H9 (cell line): ENCODE measurements at places on chromosomes 1 and 21. TPM values are rescaled to one million over a fixed set of nuclear protein-coding genes. Genes with fewer than 3 reads are reported as not detected.

Gene TNFRSF1B
- total RNA-seq: 0.57 and 0.68 TPM in 2 replicates

Gene UBXN10
- 0.59 and 0.90 TPM in 2 replicates for total RNA-seq

Gene TUFT1
- total RNA-seq: 6.2 and 6.5 TPM in 2 replicates

GRCh38 chr1:228238461-228238860, 30.6 kb downstream of the OBSCN start:
- no peaks in the 10 kb centered on the region for H3K27me3 ChIP-seq
- H3K4me3 ChIP-seq: no peak overlapping the region
- H3K4me1 ChIP-seq: no peaks in the 10 kb centered on the region

- H3K36me3 ChIP-seq: no peaks in the 10 kb centered on the region
- peak; percentile 47 for DNase-seq
- H3K27ac ChIP-seq: no peak overlapping the region
- H3K4me1 ChIP-seq: peaks cover 3% of the 10 kb centered on the region; the same call in 1 of the 2 replicates
Measured at GRCh38 chr1:87226341-87226760, 102.3 kb upstream of the LMO4 start.

DNA sequence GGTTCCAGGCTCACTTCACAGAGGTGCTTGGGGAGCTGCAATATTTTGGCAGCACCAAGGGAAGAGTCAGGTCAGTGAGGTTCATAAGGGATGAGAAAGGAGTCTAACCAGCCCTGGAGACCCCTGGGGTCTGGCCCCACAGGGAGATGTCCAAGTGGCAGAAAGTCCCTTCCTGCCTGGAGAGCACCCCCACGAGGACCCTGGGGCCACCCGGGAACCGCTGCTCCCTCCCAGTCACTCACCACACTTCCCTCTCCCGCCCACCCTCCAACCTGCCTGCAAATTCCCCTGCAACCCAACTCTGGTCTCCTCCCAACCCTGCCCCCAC, 6.5 kb upstream of the ITGB2 start:
- DNase-seq: no peak
- H3K36me3 ChIP-seq: no peaks in the 10 kb centered on the region
- H3K4me3 ChIP-seq: peak overlapping the region; percentile 60; the same call in 2 of the 3 replicates

DNA sequence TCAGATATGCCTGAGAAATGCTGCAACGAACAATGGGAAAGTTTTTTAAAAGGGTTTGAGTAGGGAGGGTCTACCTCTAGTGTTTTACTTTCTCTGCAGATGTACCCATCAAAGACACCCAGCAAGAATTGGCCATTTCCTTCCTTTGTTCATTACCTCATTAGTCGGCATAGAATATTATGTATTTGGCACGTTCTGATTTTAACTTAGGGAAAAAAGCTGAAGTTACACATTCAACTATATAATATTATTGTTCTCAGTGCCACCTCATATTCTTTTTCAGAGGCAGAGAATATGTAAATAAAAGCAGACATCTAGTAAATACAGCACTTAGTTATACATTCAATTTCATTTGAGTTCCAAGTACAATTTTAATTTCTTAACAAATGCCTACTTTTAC, 83.7 kb upstream of the PPP2R5A start:
- H3K4me1 ChIP-seq: no peaks in the 10 kb centered on the region
- H3K4me3 ChIP-seq: no peak overlapping the region
- H3K27ac ChIP-seq: no peak overlapping the region
- H3K27me3 ChIP-seq: no peaks in the 10 kb centered on the region; the same call in 1 of the 2 replicates
- DNase-seq: no peak
